ENCODE measurements at places on chromosomes 5 and 9. TPM values are rescaled to one million over a fixed set of nuclear protein-coding genes. Genes with fewer than 3 reads are reported as not detected.

DNA sequence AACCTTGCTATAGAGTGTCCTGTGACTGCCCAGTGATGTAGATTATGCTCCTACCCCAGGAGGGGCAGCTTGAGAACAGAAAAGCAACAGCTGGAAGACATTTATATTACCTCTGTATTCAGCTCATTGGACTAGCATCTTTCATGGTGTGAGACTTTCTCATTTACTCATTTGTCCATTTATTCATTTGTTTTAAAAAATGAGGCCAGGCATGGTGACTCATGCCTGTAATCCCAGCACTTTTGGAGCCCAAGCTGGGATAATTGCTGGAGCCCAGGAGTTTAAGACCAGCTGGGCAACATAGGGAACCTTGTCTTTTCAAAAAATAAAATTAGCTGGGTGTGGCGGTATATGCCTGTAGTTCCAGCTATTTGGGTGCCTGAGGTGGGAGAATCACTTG, 130.0 kb upstream of the LHFPL2 start:
- DNase-seq, result peak; percentile 17
- peak overlapping the region; percentile 100 for H3K27ac ChIP-seq
- H3K36me3 ChIP-seq, result no peaks in the 10 kb centered on the region
- peaks cover 39% of the 10 kb centered on the region for H3K4me1 ChIP-seq
- no peaks in the 10 kb centered on the region for H3K27me3 ChIP-seq

Gene NKD2
- total RNA-seq, result 6.7 TPM

- H3K4me1 ChIP-seq, result no peaks in the 10 kb centered on the region
- no peak for DNase-seq
- H3K36me3 ChIP-seq, result no peaks in the 10 kb centered on the region
Measured at GRCh38 chr9:16987026-16987425, 116.6 kb upstream of the BNC2 start.

DNA sequence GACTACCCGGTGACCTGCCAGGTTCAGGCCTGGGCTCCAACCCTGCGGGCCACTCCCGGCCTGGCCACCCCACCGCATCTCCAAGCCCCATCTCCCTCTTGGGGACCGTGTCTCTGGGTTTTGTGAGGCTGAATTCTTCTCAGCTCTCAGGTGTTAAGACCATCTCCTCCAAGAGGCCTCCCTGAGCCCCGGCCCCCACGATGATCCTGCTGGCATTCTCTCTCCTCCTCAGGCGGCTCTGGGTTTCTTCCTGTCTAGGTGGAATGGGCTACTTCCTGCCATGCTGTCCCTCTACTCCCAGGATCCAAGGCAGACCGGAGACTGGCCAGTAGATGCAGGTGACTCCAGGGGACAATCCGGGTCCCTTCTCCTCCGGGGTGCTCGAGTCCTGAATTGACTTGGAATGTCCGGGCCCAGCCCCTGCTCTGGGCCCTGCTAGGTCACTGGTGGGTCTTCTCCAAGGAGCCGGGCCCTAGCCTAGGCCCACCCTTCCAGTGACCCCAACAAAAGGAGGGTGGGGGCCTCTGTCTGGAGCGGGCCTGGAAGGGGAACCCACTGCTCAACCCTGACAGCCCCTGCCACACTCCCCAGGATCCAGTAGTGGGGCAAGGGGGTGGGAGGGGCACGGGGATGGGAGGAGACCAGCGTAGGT, 219.8 kb downstream of the C9orf50 start:
- no peak for DNase-seq
- no peak overlapping the region for H3K4me3 ChIP-seq
- H3K27me3 ChIP-seq, result no peaks in the 10 kb centered on the region
- H3K27ac ChIP-seq, result no peak overlapping the region

Gene ZFP37
- not detected for total RNA-seq

GRCh38 chr9:617445-618085, 223.9 kb upstream of the DMRT1 start:
- H3K36me3 ChIP-seq, result no peaks in the 10 kb centered on the region
- H3K27me3 ChIP-seq, result no peaks in the 10 kb centered on the region
- H3K4me1 ChIP-seq, result peaks cover 4% of the 10 kb centered on the region
- no peak overlapping the region for H3K27ac ChIP-seq
- no peak overlapping the region for H3K4me3 ChIP-seq

Gene HEMGN
- not detected for total RNA-seq

Gene PIP5KL1
- total RNA-seq, result 5.1 TPM

Gene RELL2
- total RNA-seq, result 4.1 TPM

DNA sequence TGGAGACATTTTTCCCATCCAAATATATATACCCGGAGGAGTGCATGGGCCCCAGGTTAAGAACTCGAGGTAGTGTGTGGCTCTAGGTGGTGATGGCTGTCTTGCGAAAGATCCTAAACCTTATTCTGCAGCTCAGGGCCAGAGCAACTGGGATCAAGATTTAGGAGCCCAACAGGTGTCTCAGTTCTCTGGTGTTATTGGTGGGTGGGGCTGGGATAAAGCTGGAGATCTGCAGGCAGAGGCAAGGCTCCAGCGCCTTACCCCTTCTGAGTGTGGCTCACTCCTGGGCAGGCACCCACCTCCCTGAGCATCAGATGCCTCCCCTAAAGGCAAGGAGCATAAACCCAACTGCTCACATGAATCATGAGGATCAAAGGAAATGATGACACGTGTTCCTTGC, 11.2 kb downstream of the UBE2QL1 start:
- H3K27me3 ChIP-seq, result no peaks in the 10 kb centered on the region
- no peak overlapping the region for H3K4me3 ChIP-seq
- peaks cover 5% of the 10 kb centered on the region for H3K4me1 ChIP-seq
- no peak for DNase-seq
- H3K27ac ChIP-seq, result no peak overlapping the region
- no peaks in the 10 kb centered on the region for H3K36me3 ChIP-seq

Gene KCNV2
- total RNA-seq, result not detected

DNA sequence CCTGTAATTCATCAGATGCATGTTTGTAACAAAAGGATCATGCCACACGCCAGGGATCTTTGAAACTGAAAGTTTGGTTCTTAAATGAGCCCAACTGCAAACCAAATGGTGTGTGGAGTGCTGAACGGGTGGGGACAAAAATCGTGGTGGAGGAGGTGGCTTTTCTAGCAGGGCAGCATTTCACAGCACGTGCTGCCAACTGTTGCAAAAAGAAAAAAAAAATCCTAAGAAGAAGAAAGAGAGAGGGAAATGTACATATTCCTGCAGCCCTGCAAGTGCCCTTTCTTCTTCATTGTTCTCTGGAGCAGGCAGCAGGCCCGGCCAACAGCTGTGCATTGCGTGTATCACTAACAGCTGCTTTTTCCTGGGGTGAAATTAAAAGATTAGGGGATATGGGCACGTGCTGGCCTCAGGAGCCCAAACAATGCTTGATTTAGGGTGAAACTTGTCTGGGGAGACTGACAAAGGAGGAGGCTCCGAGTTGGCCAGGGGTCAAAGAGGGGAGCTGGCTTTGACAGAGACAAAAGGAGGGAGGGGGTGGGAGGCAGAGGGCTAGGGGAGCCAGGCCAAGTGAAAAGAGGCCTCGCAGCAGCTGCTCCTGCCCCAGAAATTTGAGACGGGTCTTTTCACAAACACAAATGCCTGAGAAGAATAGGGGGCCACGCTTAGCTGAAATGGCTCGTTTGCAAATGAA, 73.0 kb downstream of the GADD45G start:
- H3K27me3 ChIP-seq, result peaks cover 36% of the 10 kb centered on the region
- no peaks in the 10 kb centered on the region for H3K4me1 ChIP-seq
- H3K36me3 ChIP-seq, result no peaks in the 10 kb centered on the region
- no peak for DNase-seq
- no peak overlapping the region for H3K4me3 ChIP-seq
- no peak overlapping the region for H3K27ac ChIP-seq

- no peak overlapping the region for H3K4me3 ChIP-seq
- H3K27me3 ChIP-seq, result no peaks in the 10 kb centered on the region
- H3K27ac ChIP-seq, result peak overlapping the region; percentile 45
- no peaks in the 10 kb centered on the region for H3K36me3 ChIP-seq
Measured at GRCh38 chr9:91143162-91143561, 218.6 kb downstream of the AUH start.

Gene SPINK6
- not detected for total RNA-seq

- no peaks in the 10 kb centered on the region for H3K27me3 ChIP-seq
- no peaks in the 10 kb centered on the region for H3K4me1 ChIP-seq
- H3K27ac ChIP-seq, result no peak overlapping the region
- no peak for DNase-seq
Measured at GRCh38 chr5:125575891-125576505, 829.6 kb upstream of the ZNF608 start.

GRCh38 chr5:177608243-177609075, 8.5 kb downstream of the B4GALT7 start:
- H3K4me1 ChIP-seq, result no peaks in the 10 kb centered on the region
- no peak for DNase-seq
- H3K4me3 ChIP-seq, result no peak overlapping the region
- H3K27ac ChIP-seq, result no peak overlapping the region
- no peaks in the 10 kb centered on the region for H3K36me3 ChIP-seq
- H3K27me3 ChIP-seq, result no peaks in the 10 kb centered on the region

DNA sequence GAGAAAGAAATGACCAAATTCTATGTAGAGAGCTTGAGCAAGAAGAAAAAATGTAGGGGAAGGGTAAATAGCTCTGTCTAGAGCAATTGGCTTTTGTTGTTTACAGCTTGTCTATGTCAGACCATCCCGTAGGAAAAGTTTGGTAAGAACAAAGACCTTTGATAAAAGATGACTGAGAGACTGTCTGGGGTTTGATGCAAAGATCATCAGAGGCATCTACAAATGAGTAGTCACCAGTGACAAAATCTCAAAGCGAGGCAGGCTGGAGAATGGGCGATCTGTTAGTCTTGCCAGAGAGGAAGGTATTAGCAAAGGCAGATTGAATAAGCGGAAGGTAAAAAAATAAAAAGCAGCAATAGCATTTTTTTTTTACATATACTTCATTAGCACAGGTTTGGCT, 125.0 kb upstream of the RASGRF2 start:
- no peak overlapping the region for H3K4me3 ChIP-seq
- H3K27ac ChIP-seq, result no peak overlapping the region
- no peaks in the 10 kb centered on the region for H3K4me1 ChIP-seq
- H3K27me3 ChIP-seq, result no peaks in the 10 kb centered on the region
- no peak for DNase-seq
- no peaks in the 10 kb centered on the region for H3K36me3 ChIP-seq

- no peak overlapping the region for H3K4me3 ChIP-seq
- DNase-seq, result no peak
- no peak overlapping the region for H3K27ac ChIP-seq
- H3K4me1 ChIP-seq, result peaks cover 12% of the 10 kb centered on the region
- H3K36me3 ChIP-seq, result no peaks in the 10 kb centered on the region
- no peaks in the 10 kb centered on the region for H3K27me3 ChIP-seq
Measured at GRCh38 chr5:43104057-43104456, 16.7 kb upstream of the ZNF131 start.

- H3K4me1 ChIP-seq, result no peaks in the 10 kb centered on the region
- H3K27ac ChIP-seq, result no peak overlapping the region
- no peak overlapping the region for H3K4me3 ChIP-seq
- peaks cover 5% of the 10 kb centered on the region for H3K27me3 ChIP-seq
Measured at GRCh38 chr9:135712613-135713295, 10.8 kb downstream of the KCNT1 start.

- H3K4me1 ChIP-seq, result peaks cover 27% of the 10 kb centered on the region
- H3K36me3 ChIP-seq, result no peaks in the 10 kb centered on the region
- no peaks in the 10 kb centered on the region for H3K27me3 ChIP-seq
- peak overlapping the region; percentile 86 for H3K27ac ChIP-seq
- peak; percentile 94 for DNase-seq
Measured at GRCh38 chr5:143506836-143507552, 103.5 kb upstream of the NR3C1 start.

Gene LCN12
- total RNA-seq, result 0.55 TPM

GRCh38 chr9:78261403-78262001, 25.6 kb downstream of the CEP78 start:
- no peak overlapping the region for H3K4me3 ChIP-seq
- H3K36me3 ChIP-seq, result peaks cover 8% of the 10 kb centered on the region
- no peaks in the 10 kb centered on the region for H3K4me1 ChIP-seq
- peak; percentile 38 for DNase-seq

GRCh38 chr9:6055216-6055615, 39.8 kb upstream of the RANBP6 start:
- no peaks in the 10 kb centered on the region for H3K36me3 ChIP-seq
- H3K27ac ChIP-seq, result peak overlapping the region; percentile 61
- DNase-seq, result peak; percentile 90
- H3K27me3 ChIP-seq, result no peaks in the 10 kb centered on the region
- H3K4me1 ChIP-seq, result peaks cover 15% of the 10 kb centered on the region

DNA sequence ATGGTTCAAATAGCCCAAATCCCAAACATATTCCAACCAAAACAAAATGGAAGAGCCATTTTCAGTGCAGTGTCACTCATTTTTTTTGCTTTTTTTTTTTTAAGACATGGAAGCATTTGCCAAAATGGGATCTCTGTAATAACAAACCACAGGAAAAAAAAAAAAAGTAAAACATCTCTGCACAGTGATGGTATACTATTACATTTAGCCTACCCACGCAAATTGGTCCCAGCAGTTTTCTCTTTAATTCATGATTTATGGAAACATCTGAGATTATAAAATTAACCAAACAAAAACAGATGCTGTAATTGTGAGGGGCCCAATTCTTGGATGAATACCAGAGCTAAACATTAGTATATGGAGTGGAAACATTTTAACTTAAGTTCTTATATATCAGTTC, 566.6 kb downstream of the ZNF608 start:
- DNase-seq, result no peak
- H3K36me3 ChIP-seq, result no peaks in the 10 kb centered on the region
- no peaks in the 10 kb centered on the region for H3K27me3 ChIP-seq
- no peak overlapping the region for H3K4me3 ChIP-seq
- H3K4me1 ChIP-seq, result no peaks in the 10 kb centered on the region
- H3K27ac ChIP-seq, result no peak overlapping the region

GRCh38 chr5:91187032-91187431, 196.1 kb downstream of the ARRDC3 start:
- no peaks in the 10 kb centered on the region for H3K36me3 ChIP-seq
- DNase-seq, result no peak
- H3K4me3 ChIP-seq, result no peak overlapping the region
- H3K27ac ChIP-seq, result no peak overlapping the region

Gene GADD45G
- total RNA-seq, result 2.1 TPM

GRCh38 chr5:177496727-177497291, 595 bp downstream of the PDLIM7 start:
- DNase-seq, result peak; percentile 90
- peaks cover 16% of the 10 kb centered on the region for H3K36me3 ChIP-seq
- peak overlapping the region; percentile 76 for H3K4me3 ChIP-seq
- H3K27ac ChIP-seq, result peak overlapping the region; percentile 93
- H3K4me1 ChIP-seq, result peaks cover 41% of the 10 kb centered on the region

Gene PCDHGB4
- total RNA-seq, result 0.73 TPM

- peaks cover 14% of the 10 kb centered on the region for H3K36me3 ChIP-seq
- peaks cover 26% of the 10 kb centered on the region for H3K4me1 ChIP-seq
- H3K4me3 ChIP-seq, result peak overlapping the region; percentile 84
- no peaks in the 10 kb centered on the region for H3K27me3 ChIP-seq
Measured at GRCh38 chr5:134003064-134003816, 1.5 kb downstream of the VDAC1 start.

GRCh38 chr5:172525996-172526360, 71.7 kb upstream of the SH3PXD2B start:
- H3K27me3 ChIP-seq, result peaks cover 41% of the 10 kb centered on the region
- H3K36me3 ChIP-seq, result no peaks in the 10 kb centered on the region
- no peaks in the 10 kb centered on the region for H3K4me1 ChIP-seq
- no peak for DNase-seq

Gene RNF20
- 14.7 TPM for total RNA-seq
